ENCODE measurements at places on chromosomes 12 and 14. TPM values are rescaled to one million over a fixed set of nuclear protein-coding genes. Genes with fewer than 3 reads are reported as not detected.

DNA sequence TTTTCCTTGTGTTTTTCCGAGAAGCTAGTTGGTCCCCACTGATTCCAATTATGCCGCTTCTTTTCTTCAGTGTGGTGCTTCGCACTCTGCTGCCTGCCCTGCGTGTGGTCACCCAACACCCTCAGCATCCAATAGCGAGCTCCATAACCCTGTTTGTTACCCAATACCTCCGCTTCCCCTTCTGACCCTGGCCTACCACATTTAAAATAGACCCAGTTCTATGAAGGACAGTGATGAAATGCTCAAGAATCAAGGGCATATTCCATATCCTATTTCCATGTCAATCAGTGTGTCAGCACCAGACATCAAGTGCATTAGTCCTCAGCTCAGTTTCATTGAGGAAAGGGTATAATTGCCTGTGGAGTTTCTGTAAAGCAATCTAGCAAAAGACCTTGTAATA is 9.5 kb downstream of the NDRG2 start:
- no peak overlapping the region for H3K27ac ChIP-seq
- H3K36me3 ChIP-seq: peaks cover 39% of the 10 kb centered on the region
- DNase-seq: no peak
- H3K27me3 ChIP-seq: no peaks in the 10 kb centered on the region

Gene C12orf54
- total RNA-seq: not detected

Gene NGB
- 9.4 TPM for total RNA-seq

DNA sequence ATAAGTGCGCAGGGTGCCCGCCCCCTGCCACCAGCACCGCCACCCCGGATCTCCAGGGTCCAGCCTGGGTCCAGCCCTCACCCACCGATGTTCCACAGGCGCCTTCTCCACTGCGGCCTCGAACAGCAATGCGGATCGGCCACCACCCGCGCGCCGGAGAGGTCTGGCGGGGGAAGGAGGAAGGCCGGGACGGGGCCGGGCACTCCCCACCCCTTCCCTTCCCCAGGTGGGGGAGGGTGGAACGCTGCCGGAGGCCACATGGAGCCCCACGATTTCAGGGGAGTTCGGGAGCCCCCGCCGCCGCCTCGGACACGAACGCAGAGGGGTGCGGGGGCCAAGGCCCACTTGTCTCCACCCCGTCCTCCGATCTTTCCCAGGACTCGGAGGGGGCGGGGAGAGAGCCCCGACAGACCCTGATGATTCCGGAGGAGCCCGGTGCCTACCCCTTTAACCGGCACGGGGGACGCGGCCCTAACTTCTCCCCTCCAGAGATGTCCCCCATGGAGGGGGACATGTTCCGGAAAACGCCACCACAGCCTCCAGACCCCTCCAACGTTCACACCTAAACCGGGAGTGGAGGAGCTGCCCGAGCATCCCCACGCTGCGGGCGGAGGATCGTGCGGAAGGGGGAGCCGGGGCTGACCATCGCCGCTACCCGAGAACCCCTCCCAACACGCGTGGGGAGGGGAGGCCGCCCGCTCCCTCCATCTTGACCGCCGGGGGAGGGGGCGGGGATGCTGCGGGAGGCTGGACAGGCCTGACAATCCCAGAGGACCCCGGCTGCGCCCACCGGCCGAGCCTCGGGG is 1.1 kb downstream of the ATXN2 start:
- DNase-seq: peak; percentile 60
- H3K27me3 ChIP-seq: no peaks in the 10 kb centered on the region
- H3K36me3 ChIP-seq: no peaks in the 10 kb centered on the region
- H3K27ac ChIP-seq: peak overlapping the region; percentile 97

DNA sequence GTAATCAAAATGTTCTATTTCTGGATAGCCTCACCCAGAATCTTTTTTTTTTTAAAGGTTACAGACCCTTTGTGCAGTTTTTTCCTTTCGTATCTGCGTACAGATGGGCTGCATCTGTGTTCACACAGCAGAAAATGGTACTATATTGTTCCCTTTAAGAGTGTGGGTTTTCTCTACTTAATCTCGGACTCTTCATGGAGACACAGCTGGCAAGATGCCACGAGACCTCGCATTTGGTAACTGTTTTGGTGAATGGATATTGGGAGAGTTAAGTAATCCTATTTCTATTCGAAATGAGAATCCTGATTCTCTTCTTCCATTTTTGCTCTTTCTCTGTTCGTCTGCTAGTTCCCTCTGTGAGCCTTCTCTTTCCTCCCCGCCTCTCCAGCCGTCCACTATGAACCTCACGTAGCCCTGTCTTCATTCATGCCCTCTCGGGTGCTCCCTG is 85.7 kb downstream of the SAMD4A start:
- peak; percentile 61 for DNase-seq
- H3K27ac ChIP-seq: peak overlapping the region; percentile 85
- no peaks in the 10 kb centered on the region for H3K36me3 ChIP-seq

GRCh38 chr12:52231305-52232202 is 1.5 kb upstream of the KRT7 start:
- H3K4me1 ChIP-seq: peaks cover 53% of the 10 kb centered on the region
- H3K27ac ChIP-seq: no peak overlapping the region
- H3K27me3 ChIP-seq: peaks cover 20% of the 10 kb centered on the region
- no peak overlapping the region for H3K4me3 ChIP-seq
- H3K36me3 ChIP-seq: no peaks in the 10 kb centered on the region

DNA sequence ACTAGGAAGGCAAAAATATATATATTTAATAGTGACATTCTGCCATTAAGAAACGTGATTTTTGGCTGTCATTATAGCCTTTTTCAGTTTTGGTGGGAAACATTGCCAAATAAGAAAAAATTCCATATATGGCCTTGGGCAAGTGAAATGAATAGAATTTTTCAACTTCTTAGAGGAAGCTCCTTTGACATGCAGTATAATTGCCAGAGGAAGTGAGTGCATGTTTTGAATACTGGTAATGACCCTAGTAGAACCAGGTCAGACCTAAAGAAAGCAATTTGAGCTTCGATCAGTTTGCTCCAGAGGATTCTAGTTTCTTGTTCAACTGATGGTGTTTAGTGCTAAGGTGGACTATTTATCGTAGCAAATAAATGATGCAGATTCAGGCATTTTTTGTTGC is 26.2 kb upstream of the TRIM9 start:
- H3K4me3 ChIP-seq: no peak overlapping the region
- no peak for DNase-seq
- H3K4me1 ChIP-seq: no peaks in the 10 kb centered on the region
- no peak overlapping the region for H3K27ac ChIP-seq
- H3K36me3 ChIP-seq: no peaks in the 10 kb centered on the region

- peaks cover 31% of the 10 kb centered on the region for H3K36me3 ChIP-seq
- H3K4me1 ChIP-seq: peaks cover 8% of the 10 kb centered on the region
- no peak overlapping the region for H3K4me3 ChIP-seq
- H3K27me3 ChIP-seq: no peaks in the 10 kb centered on the region
Measured at GRCh38 chr14:67571275-67571990, 28.6 kb downstream of the PIGH start.

Gene MARCHF9
- total RNA-seq: 8.8 TPM

Measured in stomach (tissue), 19 donors.